Aorta (tissue), 5 donors: ENCODE measurements at places on chromosomes 12 and 14. TPM values are rescaled to one million over a fixed set of nuclear protein-coding genes. Genes with fewer than 3 reads are reported as not detected.

- no peak overlapping the region for H3K27ac ChIP-seq
- no peak overlapping the region for H3K4me3 ChIP-seq
- H3K27me3 ChIP-seq: no peaks in the 10 kb centered on the region
- no peaks in the 10 kb centered on the region for H3K4me1 ChIP-seq
These were observed 122.5 kb upstream of the COCH start for GRCh38 chr14:30751646-30752416.

GRCh38 chr14:22839159-22839779 lies 2.9 kb downstream of the MMP14 start:
- H3K27me3 ChIP-seq: no peaks in the 10 kb centered on the region
- H3K36me3 ChIP-seq: no peaks in the 10 kb centered on the region
- peak overlapping the region; percentile 62 for H3K27ac ChIP-seq
- H3K4me1 ChIP-seq: no peaks in the 10 kb centered on the region

DNA sequence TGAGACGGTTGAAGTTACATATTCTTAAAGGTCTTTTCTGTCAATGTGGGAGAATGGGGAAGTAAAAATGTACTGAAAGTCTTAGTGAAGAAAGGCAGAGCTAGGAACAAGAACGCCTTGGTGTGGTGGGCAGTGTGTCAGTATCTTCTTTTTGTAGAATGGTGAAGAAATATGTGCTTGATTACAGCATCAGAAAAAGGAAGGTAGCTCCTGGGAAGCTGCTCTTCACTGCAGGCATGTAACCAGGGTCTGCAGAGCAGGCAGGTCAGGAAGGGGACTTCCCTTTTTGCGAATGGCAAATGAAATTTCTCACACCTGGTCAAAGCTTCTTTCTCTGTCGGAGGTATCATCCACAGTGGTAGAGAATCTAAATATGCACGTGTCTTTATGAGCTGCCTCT lies 226.2 kb downstream of the ADAMTS20 start:
- no peaks in the 10 kb centered on the region for H3K27me3 ChIP-seq
- no peak for DNase-seq
- no peak overlapping the region for H3K4me3 ChIP-seq
- H3K4me1 ChIP-seq: no peaks in the 10 kb centered on the region

- no peak for DNase-seq
- no peak overlapping the region for H3K4me3 ChIP-seq
- H3K36me3 ChIP-seq: no peaks in the 10 kb centered on the region
- no peaks in the 10 kb centered on the region for H3K4me1 ChIP-seq
These were observed 36.8 kb upstream of the VWF start for GRCh38 chr12:6161124-6161882.

GRCh38 chr14:69481815-69482568 lies 2.5 kb upstream of the PLEKHD1 start:
- no peak for DNase-seq
- no peaks in the 10 kb centered on the region for H3K4me1 ChIP-seq
- H3K36me3 ChIP-seq: no peaks in the 10 kb centered on the region
- H3K4me3 ChIP-seq: no peak overlapping the region

- no peaks in the 10 kb centered on the region for H3K27me3 ChIP-seq
- H3K4me1 ChIP-seq: peaks cover 1% of the 10 kb centered on the region
- H3K36me3 ChIP-seq: no peaks in the 10 kb centered on the region
- H3K4me3 ChIP-seq: no peak overlapping the region
- no peak overlapping the region for H3K27ac ChIP-seq
These were observed 596.1 kb downstream of the ETNK1 start for GRCh38 chr12:23221066-23221465.

Gene TMEM117
- total RNA-seq: 5.9 TPM

Gene CLEC2A
- not detected for total RNA-seq

Gene COX14
- 52.7 TPM for total RNA-seq
